ENCODE measurements at places on chromosomes 6 and 20.

GRCh38 chr20:25197870-25198190, 2.3 kb downstream of the ENTPD6 start:
- no peak for DNase-seq

- no peak for DNase-seq
These were observed 54.2 kb upstream of the FAM83D start for GRCh38 chr20:38872036-38872435.

DNA sequence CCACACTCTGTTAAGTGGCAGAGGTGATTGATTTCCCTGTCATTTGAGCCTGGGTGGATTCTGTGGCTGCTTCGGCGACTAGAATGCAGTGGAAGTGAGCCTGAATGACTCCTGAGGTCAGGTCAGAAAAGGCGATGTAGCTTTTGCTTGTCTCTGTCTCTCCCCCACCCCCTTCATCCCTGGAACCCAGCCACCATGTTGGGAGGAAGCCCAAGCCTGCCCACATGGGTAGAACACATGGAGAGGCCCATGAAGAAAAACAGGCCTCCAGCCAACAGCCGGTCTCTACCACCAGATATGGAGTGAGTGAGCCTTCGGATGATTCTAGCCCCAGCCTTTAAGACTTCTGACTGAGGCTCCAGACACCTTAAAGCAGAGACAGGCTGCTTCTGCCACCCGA, 181.0 kb downstream of the TFAP2C start:
- DNase-seq: no peak

GRCh38 chr6:304833-305370, 12.6 kb downstream of the DUSP22 start:
- DNase-seq: no peak

GRCh38 chr6:36266913-36267644, 2.8 kb upstream of the PNPLA1 start:
- no peak for DNase-seq

DNA sequence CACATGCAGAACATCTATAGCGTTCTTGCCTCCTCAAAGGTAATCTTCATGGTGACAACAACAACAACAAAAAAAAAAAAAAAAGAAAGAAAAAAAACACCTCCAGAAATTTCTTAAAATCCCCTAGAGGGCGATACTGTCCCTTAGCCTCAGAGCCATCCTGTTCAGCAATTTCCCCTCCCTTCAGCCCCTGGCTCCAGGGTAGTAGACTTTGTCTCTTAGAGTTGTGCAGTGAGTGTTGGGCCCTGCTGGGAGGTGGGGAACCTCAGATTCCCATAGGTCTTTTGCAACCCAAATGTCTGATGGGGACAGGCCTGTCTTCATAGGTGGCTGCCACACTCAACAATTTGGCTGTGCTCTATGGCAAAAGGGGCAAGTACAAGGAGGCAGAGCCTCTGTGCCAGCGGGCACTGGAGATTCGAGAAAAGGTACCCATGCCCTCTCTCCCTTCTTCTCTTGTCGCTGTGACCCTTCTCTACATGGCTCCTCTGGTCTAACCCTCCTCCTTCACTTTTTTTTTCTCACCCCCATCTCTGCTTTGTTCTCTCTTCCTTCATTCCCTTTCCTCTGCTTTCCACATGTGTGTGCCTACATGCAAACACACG, 6.0 kb upstream of the PTK7 start:
- DNase-seq: no peak

GRCh38 chr6:159684013-159684304, 9.1 kb downstream of the SOD2 start:
- DNase-seq: no peak

DNA sequence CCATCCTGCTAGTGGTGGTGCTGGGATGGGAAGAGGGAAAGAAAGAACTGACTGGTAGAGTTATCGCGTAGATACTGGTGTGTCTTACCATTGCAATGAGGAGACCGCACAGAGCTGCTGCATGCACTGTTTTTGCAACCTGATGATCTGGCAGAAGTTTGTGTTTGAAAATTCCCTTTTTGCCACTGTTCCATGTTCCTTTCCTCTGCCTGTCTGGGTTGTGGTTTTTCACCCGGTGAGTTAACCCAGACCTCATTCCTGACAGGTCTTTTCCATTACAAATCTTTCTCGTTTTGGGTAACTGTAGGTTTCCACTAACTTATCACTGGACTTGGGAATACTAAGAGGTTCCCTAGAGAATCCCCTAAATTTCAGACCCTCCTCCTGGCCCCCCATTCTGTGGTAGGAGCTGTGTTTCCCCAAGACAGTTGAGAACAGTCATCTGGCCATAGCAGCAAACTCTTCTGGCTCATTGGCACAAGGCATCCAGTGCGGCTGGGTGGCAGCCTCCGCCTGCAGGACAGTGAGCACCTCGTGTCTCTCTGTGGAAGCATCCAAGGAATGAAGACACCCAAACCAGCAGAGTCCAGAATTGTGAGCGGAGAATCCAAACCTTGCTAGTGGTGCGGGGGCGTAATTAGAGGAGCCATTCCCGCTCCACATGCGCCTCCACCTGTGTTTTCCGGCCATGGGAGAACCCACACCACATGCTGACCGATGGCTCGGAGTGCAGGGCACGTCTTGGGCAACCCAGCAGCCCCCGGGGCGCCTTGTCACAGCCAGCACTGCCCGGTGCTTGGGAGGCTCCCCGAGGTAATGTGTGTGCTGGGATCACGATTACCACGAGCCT, 32.8 kb downstream of the ERMARD start:
- DNase-seq: no peak

DNA sequence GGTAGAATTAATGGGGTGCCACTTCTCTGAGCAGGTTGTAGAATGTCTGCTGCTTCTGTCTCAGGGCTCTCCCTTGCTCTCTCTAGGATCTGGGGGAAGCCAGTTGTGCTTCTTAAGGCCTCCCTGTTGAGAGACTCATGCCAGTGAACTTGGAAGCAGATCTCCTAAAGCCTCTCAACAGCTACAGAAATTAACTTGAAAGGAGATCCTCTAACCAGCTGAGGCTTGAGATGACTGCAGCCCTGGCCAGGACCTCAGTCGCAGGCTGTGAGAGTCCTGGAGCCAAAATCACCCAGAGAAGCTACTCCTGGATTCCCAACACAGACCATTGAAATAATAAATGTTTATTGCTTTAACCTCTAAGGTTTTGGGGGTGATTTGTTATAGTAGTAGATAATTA, 180.2 kb upstream of the MARCKS start:
- no peak for DNase-seq

- no peak for DNase-seq
These were observed 76.7 kb downstream of the PREX1 start for GRCh38 chr20:48750941-48751635.
